CD4-positive, alpha-beta T cell treated with Interleukin-6 at 100 ng/mL for 8 hours (primary cell): ENCODE measurements at places on chromosomes 16 and 17.

GRCh38 chr16:67663151-67663876 is 2.6 kb downstream of the PARD6A start:
- no peak for DNase-seq

DNA sequence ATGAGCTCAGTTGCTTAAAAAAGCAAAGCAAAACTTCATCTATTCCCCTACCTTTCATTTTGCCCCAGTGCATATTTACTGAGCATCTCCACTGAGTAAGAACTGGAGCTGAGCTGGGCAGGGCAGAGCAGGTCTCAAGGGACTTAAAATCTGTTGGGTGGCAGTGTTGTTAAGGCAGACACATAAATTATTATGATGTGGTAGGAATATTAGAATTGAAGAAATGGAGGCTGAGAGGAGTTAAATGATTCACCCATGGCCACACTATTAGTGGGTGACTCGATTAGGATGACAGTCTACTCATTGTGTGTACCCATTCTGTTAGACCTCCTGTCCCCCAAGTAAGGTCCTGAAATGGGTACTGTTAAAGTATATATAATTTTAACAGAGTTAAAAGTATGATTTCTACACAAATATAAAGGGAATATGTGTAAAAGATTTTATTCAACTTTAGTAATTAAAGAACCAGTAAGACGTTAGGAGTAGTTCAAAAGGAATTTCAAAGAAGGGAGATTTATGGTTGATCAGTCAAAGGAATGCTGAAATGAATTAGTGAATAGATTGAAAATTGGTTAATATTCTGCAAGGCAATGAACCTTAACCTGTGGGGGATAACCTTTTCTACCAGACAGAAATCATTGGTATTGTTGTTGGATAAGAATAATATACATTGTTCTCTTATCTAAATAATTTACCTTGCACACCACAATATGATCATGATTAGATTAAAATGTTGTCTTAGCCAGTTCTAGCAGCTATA is 17.5 kb downstream of the ITGB3 start:
- DNase-seq, result no peak

DNA sequence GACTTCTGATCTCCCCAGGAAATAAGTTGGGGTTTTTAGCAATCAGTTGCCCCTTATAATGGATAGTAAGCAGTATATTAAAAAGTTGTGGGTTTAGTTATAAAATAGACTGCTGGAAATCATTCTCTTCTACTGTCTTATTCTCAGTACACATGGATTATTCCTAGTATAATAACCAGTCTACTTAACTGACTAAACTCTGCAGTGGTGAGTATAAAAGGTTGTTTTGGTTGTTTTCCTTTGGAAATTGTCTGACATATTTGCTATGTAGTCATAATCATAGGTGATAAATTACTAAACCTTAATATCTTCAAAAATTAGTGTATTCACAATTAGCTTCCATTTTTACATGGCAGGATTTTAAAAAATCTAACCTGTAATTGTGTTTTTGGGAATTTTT is 31.4 kb downstream of the CTCF start:
- no peak for DNase-seq

DNA sequence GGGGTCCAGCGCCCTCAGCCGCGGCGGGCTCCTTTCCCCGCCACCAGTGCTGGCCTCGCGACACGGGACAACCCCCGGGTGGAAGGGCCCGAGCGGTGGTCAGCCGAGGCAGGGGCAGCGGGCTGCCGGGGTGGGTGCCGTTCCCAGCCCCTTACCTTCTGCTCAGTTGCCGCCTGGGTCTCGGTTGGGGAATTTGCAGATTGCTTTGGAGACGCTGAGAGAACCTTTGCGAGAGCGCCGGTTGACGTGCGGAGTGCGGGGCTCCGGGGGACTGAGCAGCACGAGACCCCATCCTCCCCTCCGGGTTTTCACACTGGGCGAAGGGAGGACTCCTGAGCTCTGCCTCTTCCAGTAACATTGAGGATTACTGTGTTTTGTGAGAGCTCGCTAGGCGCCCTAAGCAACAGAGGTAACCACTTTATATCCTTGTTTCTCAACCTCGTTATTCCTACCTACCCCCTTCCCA is 381 bp downstream of the CTNS start:
- DNase-seq, result no peak

DNA sequence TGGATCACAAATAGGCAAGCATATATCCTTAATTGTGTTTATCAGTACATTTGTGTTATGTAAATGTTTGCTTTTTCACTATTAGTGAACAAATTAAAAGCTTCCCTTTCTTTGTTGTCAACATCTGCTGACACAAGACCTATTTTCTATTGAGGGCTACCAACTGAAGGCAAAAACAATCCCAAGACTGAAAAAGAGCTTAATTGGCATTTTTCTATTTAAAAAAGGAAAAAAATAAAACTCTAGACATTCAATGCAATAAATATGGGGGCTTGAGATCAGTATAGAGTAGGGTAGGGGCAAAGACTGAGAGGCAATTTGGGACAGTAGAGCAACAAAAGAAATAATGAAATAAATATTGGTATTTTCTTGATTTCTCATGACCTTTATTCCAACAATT is 24.2 kb downstream of the OMG start:
- DNase-seq, result no peak

DNA sequence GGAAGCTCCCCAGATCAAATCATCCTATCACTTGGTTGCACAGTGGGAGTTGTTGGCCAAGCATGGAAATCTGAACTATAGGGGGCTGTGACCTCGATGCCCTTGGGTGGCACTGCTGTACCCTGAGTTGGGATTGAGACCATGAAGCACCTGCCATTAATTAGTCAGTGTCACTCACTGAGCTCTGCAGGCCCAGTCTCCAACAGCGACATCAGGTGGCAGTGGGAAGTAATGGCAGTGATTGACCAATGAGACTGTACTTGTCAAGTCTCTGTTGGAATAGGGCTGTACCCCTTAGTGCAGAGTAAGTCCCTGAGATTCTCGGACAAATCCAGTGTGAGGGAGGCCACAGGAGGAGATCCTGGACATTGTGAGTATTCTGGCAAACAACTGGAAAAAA is 118.0 kb upstream of the RPL38 start:
- DNase-seq, result no peak

DNA sequence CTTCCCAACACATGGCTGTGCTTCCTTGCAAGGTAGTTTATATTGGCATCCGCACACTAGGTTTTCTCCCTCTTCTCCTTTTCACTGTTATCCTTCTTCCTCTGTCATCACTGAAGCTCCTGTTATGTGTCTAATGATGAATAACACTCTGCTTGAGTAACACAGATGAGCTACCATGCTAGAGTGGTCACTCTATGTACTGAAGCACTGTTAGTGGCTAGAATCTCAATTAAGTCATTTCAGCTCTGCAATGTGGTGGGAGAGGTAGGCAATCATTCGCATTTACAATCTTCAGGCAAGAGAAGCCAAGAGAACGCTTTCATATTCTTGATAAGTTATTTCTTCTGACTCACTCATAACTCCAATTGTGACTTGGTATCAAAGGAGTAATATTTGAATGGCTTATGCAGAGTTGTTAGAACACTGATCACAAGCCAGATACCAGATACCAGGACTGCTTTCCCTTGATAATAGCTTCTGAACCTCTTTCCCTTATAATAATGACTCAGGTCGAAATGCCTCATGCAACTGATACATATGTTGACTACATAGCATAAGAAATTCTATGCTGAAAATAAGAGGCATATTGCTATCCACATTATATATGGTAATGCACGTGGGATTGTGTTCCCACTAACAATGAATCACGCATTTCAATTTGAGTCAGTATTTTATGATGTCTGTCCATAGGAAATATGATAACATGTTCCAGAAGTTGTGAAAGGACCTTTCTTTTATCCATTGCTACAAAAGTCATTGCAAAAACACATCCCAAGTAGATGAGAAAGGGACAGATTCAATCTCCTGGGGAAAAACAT is 158.0 kb upstream of the HS3ST3A1 start:
- no peak for DNase-seq

- no peak for DNase-seq
Observed at GRCh38 chr17:63279498-63280230, 166.4 kb downstream of the CYB561 start.

- no peak for DNase-seq
Observed at GRCh38 chr17:21379080-21379711, 3.0 kb downstream of the KCNJ12 start.

DNA sequence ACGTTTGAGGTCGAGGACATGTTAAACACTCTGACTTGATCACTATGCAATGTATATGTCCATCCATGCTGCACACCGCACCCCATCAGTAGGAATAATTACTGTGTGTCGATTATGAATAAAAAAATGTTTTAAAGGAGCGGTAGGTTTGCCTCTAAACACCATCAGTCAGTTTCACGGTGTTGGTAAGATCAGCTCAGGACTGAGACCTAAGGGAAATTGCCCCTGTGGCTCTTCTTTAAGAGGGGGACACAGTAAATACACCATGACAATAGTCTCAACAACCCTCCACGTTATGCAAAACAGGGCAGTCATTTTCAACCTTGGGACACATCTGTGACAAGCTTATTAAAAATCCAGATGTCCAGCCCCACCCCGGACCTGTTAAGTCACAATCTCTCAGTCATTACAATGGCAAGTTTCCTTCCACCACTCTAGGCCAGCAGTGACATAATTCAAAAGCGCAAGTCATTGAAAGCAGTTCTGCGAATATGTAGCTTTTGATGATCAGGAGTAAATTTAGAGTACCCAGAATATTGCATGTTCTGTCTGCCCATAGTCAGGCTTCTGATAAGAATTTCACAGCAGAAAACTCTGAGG is 1.2 kb downstream of the ATMIN start:
- DNase-seq, result no peak

DNA sequence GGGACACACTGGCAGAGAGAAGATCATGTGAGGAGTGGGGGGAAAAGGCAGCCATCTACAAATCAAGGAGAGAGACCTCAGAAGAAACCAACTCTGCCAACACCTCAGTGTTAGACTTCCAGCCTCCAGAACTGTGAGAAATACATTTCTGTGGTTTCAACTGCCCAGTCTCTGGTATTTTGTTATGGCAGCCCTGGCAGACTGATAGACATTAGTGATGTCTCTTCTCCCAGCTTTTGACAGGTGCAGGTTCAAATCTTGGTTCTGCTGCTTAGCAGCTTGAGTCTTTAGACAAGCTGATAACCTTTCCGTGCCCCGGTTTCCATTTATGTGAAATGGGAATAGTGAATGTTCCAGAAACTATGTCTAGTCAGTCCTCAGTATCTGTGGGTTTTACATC is 199.5 kb downstream of the SNX29 start:
- no peak for DNase-seq

DNA sequence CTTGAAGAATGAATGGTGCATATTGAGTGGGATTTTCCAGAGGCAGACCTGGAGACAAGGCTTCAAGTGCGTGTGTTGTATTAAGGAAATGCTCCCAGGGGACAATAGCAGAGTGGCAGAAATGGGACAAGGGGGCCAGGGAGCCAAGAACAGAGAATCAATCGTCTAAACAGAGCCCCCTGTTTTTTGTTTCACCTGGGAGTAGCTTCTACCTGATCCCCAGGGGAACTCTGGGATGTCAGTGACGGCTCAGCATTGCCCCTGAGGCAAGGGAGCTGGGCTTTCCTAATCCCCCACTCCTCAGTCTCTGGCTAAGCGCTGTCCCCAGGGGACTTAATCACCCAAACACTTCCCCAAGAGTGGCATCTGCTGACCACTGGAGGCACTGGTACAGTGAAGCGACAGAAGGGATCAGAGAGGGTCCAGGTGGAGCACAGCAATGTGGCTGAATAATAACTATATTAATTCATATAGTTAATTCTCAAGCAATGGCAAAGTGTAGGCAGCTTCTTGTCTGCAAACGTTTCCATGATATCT is 35.7 kb upstream of the C16orf78 start:
- no peak for DNase-seq

GRCh38 chr17:10518271-10519037 is at the start of gene MYH1:
Gene MYH1 (minus strand): TSS chr17:10518542. CDS start chr17:10516642, 1,900 bp downstream.
- no peak for DNase-seq

- peak; percentile 20 for DNase-seq
Observed at GRCh38 chr17:67469208-67469980, 92.3 kb downstream of the PITPNC1 start.

DNA sequence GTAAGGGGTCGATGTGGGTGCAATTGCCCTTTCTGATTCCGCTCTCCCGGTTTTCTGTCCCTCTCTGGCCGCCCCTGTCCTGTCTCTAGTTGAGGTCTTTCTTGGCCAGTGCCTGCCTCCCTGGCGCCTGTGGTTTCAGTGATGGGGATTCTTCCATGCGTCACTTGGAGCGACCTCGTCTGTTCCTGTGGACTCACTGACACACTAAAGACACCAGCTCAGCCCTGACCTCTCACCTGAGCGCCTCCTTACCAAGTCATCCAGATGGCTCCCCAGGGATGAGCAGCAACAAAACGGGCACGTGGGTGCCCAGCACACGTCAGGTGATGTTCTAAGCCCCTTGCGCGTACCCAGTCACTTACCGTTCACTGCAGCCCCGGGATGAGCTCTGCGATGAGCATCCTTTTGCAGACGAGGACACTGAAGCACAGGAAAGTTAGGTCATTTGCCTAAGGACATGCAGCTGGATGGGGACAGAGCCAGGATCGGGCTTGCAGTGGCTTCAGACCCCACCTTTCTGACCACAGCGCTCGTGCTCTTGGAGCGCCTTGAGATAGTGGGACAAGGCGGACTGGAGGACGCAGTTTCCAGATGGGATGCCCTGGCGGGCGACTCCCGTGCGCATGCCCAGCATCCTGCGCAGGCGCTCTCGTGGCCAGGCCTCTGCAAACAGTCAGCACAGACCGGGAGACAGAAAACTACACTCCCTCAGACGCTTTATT is 11.5 kb upstream of the LGALS3BP start:
- DNase-seq, result no peak

DNA sequence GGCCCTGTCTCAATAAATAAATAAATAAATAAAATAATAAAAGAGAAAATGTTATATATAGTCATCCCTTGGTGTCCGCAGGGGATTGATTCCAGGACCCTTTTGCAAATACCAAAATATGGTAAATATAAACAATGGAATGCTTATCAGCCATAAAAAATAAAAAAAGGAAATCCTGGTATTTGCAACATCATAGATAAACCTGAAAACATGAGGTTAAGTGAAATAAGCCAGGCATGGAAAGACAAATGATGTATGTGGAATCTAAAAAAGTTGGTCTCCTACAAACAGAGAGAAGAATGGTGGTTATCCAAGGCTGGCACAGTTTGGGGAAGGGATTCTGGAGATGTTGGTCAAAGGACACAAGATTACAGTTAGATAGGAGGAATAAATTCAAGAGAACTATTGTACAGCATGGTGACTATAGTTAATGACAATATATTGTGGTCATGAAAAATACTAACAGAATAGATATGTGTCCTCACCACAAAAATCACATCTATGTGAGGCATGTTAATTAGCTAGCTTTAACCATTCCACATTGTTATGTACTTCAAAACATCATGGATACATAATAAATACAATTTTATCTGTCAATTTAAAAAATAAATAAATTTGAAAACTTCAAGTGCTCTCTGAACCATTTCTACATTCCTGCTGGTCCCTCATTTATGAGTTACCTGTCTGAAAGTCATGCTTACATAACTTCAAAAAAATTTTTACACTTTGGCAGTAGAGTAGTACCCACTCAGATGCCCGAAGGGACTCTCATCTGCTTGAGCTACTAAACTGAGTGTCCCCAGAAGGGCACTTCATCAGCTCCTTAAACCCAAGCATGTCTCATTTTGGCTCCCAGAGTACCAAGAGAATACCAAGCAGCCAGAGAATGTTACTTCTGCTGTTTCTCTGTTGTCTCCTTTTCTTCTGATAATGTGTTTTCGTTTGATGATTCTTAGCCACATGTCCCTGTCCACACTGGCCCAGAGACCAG is 26.6 kb downstream of the N4BP1 start:
- no peak for DNase-seq

- DNase-seq, result no peak
Observed at GRCh38 chr17:6043405-6043804, 26.8 kb upstream of the WSCD1 start.
